ENCODE measurements at places on chromosomes 1 and 21.
A peak's percentile ranks its signal among the peaks of the same experiment; 100 is the strongest.

DNA sequence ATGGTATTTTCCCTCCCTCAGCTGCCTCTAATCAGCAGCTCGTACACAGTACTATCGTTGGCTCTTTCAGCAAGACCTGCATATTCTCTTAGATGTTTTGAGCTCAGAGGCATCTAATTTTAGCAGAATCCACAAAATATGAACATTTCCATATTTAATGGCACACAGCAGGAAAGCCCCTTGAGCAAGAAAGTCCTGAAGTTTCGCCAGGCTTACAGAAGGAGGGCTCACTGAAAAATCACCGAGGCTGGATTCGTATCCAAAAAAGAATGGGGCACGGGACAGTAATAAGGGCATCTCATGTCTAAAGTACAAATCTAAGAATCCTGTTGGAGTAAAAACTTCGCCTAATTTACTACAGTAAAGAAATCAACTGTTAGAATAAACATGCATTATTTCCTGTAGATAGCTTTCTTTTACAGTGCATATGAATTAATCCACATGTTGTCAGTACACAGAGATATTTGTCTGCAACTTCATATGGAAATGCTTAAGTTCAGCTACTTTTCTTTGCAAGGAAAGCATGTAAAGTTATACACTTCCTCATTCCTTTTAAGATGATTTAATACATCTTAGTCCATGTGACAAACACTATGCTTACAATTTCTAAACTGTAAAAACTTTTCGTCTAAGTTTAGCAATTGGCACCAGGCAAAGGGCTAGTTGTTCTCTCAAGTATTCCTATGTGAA is 1205.3 kb upstream of the ADGRL4 start:
- DNase-seq: no peak

GRCh38 chr1:173356191-173356762 is 120.9 kb upstream of the PRDX6 start:
- no peak for DNase-seq

DNA sequence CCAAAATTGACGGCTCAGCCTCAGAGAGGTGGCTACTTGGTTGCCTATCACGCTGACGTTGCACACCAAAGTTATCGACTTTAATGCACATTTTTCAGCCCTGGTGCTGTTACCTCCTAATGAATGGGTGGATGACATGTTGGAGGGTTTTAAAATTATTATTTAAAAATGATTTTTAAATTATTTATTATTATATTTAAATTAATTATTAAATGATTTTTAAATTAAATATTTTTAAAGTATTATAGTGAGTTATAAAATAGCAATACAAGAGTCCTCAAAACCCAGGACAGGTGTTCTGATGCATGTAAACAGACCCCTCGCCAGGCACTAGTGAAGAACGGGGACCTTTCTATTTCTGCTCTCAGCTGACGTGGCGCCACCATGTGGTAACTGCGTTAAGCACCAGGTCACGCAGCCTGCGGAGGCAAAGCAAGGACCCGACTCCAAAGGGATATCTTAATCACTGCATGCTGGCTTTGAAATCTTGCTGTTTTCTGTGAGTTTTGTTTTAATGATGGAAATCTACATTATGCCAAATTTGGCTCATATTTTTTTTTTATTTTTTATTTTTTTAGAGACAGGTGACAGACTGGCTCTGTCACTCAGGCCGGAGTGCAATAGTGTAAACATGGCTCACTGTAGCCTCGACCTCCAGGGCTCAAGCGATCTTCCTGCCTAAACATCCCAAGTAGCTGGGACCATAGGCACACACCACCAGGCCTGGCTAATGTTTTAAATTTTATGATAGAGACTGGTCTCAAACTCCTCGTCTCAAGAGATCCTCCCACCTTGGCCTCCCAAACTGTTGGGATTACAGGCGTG is 22.6 kb downstream of the CASP9 start:
- peak; percentile 27 for DNase-seq

- no peak for DNase-seq
These were observed 55.8 kb upstream of the ZNF326 start for GRCh38 chr1:89939059-89939570.

DNA sequence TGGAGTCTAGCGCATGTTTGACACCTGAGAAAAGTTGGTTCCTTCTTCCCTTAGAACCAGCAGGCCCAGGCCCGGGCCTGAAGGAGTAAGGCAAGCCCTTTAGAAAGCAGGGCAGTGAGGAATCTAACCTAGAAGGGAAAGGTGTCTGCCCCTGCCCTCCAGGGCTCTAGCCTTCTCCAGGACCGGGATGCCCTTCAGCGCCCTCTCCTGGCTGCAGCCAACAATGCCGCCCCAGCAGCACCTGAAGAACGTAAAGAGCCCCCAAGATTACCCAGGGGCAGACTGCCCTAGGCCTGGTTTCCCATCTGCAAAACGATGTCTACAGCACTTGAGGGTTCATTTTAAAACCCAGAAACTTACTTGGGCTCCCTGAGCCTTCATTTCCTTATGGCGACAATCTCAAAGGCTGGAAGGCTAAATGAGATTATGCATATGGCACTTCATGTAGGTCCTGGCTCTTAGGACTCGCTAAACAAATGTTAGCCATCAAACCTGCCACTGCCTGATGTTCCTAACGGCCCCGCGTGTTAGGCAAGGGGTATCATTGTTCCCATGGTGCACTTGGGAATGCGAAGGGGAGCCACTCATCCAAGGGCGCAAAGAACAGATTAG is 106.7 kb upstream of the KLHDC7A start:
- DNase-seq: no peak

GRCh38 chr1:112554411-112554810 is 45.6 kb downstream of the WNT2B start:
- DNase-seq: no peak

DNA sequence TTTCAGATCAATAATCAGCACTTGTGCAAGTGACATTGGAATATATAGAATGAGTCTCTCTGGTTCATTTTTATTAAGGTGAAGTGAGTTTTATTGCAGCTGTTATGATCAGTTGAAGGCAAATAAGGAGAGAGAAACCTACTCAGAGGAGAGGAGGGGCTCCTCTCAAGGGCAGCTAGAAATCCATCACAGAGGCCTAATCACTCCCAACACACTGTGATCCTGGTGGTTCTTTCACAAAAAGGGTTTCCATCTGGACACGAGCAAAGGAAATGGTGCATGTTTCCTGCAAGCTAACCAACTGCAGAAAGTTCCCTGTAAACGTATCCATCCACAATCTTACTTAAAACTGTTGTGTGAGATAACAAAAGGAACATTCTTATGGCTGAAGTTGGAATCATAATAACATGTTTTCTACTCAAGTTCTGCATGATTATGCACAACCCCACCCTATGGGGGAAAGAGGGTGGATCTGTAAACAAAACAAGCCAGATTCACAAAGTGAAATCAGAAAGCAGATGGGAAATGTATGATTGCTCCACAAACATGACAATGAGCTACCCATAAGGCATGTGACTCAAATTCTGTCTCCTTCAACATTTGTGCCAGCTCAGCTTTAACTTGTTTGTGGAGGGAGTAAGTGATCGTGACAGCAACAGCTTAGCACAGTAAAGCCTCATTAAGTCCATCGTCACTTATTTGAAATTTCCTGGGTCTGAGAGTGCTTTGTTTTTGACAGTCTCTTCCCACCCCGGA is 141.2 kb upstream of the ST6GALNAC5 start:
- DNase-seq: peak; percentile 43

DNA sequence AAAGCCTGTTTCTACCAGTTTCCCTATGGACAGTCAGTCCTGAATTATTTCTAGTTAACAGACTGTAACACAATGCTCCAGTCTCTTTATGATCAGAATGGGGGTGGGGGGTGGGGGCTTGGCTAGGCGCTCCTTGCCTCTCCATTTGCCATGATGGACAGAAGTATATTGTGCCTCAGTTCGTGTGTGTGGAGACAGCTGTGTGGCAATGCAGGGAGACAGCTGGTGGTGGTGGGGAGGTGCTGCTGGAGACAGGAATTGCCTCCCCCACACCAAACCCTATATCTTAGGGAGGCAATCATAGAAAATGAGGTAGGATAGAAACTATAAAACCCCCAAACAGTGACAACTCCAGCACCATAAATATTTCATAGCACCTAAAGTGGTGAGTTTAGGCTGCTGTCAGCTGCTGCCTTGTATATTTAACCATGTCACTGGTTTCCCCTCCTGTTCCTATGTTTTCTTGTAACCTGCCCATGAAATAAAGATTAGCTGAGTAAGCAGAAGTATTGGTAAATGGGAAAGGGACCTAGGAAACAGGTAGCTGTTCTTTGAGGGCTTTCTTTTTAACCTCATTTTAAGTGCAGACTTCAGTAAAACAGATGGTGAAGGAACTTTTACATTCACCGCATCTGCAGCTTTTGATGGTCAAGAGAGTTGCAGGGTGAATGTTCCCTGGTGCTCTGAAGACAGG is 3.4 kb downstream of the PLXNA2 start:
- no peak for DNase-seq

- DNase-seq: no peak
These were observed 15.8 kb upstream of the MAGOH start for GRCh38 chr1:53254011-53254640.

- no peak for DNase-seq
These were observed 76.1 kb downstream of the SH3BGR start for GRCh38 chr21:39527664-39528381.
